H7 (cell line): ENCODE measurements at places on chromosomes 3 and 15.

DNA sequence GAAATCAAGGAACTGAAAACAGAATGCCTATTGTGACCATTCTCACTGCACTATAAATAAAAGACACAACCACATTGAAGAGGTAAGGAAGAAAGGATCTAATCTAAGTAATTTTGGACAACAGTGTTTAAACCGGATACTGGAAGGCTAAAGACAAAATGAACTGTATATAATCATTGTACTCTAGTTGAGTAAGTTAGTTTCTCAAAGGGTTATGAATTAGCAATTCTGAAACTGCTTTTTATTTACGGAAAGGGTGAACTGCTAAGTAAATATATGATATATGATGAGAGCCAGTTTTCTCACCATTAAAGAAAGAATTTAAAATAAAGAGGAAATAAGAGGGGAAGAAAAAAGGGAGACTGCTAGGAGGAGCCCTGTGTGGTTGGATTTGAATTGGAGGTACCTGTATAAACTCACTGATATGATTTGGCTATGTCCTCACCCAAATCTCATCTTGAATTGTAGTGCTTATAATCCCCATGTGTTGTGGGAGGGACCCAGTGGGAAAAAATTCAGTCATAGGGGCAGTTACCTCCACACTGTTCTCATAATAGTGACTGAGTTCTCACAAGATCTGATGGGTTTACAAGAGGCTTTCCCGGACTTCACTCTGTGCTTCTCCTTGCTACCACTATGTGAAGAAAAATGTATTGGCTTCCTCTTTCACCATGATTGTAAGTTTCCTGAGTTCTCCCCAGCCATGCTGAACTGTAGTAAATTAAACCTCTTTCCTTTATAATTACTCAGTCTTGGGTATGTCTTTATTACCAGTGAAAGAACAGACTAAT is 607.7 kb downstream of the PYDC2 start:
- no peak for DNase-seq

- DNase-seq: peak; percentile 5
Measured at GRCh38 chr3:145134738-145135137, 1026.2 kb downstream of the PLOD2 start.

DNA sequence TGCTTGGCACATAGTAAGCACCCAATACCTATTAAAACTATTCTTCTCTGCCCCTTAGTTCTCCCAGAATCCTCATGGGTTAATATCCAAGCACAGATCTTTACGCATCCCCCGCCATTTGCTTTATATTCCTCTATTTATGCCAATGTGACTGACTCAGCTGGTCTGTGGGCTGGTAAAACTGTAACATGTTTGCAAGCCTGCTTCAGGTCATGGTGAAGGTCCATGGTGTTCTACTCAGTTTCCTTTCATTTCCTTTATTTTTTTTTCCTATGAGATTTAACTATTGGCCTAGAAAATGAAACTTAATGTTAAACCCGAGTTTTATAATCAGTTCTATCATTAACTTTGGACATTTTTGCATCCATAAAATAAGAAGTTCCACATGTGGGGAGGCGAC is 47.0 kb downstream of the FRMD4B start:
- no peak for DNase-seq

DNA sequence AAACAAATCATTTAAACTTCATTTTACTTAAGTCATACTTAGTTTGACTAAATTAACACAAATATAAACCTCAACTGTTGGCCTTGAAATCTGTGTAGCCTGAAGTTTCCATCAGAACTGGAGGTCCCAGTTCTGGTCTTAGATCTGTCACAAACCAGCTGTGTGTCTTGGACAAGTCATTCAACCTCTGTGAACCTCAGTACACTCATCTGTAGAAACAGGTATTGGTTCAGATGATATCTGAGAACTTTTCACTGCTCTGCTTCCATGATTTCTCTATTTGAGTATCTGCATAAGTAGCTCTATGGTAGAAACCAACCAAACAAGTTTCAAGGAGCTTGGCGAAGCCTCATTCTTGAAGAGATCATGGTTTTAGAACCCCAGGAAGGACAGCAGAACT is 60.4 kb upstream of the SLC2A2 start:
- DNase-seq: no peak

GRCh38 chr3:105349684-105350387 is 16.9 kb upstream of the ALCAM start:
- no peak for DNase-seq

GRCh38 chr15:70439304-70439877 is 324.0 kb downstream of the UACA start:
- no peak for DNase-seq

DNA sequence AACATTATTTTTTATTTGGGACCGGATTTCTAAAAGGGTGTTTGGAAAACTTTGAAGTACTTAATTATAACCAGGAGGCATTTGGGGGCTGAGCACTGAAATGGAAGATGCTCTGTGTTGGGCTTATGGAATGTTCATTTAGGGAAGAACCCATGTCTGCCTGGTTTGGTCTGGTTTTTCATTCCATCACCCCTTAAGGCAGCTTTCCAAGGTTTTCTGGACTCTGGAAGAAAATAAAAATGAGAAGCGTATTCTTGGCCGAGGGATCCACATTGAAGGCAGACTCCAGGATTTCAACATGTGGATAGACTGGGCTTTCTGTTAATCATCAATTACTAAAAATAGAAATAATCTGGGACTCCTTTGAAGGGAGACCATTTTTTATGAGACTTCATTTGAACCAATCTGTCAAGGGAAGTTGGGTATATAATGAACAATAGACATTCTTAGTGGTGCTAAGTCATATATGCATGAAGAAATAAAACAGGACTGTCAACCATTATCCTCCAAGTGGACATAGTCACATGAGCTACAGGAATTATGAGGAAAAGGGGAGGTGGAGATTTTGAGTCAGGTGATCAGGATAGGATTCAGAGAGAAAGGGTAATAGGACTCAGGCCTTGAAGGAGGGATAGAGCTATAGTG is 270.5 kb upstream of the ADAMTS9 start:
- DNase-seq: no peak

DNA sequence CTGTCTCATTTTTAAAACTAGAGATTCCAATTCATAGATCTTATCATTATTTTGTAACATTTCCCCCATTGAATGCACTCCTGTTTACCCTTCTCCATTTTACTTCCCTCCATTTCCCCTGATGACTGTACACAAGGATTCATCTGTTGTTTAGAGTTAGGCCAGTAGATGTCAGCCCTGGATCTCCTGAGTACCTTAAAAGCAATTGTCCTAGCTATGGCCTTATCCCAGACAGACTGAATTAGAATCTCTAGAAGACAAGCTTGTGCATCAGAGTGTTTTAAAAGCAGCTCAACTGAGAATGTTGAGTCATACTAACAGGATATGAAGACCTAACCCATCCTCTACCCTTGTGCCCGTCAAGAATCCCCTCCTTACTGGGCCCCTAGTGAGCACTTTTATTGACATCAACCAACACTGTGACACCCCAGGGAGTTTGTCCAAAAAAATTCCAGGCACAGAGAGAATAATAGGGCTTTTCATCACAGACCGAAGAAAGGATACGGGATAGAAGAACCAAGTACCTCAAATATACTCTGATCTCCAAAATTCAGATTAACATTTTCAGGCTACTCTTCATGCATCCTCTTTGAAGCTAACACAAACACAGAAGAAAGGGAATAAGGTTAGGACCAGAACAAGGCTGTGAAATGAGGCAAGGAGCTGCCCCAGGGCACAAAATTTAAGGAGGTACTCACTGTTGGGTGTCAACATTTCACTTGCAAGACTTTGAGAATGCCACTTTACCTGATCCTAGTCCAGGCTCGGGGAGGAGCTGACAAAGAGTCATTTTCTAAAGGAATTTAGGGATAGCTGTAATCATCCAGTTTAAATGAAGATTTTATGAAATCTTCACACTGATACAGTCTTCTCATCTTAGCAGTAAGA is 17.1 kb downstream of the ZBED2 start:
- DNase-seq: peak; percentile 46

DNA sequence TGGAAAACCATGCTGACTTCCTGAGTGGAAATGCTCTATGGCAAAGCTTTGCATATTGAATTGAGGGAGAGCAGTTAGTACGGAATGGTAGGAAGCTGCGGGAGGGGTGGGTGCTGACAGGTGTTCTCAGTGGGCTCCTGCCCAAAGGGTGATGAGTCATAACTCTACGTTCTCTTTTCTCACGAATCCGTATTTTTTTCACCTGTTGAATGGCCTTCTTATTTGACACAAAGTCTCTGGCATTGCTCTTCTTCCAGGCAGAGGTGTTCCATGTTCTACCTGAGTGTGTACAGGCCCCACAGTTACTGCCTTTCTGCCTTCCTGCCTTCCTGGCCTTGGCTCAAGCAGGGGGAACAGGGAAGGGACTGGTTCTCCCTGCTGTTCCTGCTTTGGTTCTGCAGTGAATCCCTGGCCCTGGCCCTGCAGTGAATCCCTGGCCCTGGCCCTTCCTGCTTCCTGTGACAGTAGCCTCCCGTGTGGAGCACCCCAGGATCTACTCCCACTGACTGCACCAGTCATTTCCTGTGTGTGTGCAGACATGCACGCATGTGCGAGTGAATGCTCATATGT is 31.9 kb downstream of the TRAK1 start:
- DNase-seq: no peak

DNA sequence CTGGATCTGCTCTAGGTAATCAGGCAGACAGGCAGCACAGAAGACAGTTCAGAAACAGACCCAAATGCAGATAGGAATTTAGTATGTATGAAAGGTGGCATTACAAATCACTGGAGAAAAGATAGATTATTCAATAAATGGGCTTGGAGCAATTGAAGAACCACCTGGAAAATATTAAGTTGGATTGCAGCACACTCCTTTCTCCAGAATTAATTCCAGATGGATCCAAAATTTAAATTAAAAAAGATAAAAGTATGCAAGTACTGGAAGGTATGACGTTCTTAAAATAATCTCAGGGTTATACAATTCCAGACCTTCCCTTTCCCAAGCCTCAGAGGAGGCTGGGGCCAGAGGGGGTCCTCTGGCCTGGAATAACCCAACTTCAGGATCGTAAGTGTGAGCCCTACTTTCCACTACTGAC is 32.5 kb downstream of the HRH1 start:
- DNase-seq: no peak

DNA sequence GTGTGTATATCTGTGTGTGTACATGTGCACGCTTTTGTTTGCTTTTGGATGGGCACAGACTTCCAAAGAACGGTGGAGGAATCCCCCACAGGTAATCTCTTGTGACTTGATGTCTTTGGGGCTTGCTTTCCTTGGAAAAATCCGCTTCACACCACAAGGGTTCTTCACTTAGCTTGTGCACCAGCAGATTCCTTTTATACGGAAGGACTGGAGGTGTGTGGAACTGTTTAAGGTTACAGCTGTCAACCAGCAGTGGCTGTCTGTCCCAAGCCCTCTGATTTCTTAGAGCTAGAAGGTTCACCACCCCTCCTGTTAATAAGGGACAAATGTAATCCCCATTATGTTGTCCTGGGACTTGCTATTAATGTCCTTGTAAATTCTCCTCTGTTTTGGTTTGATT is 193.5 kb downstream of the ITPR1 start:
- no peak for DNase-seq

- DNase-seq: no peak
Measured at GRCh38 chr3:35544976-35545375, 94.3 kb upstream of the ARPP21 start.

GRCh38 chr15:44698641-44699040 is 12.5 kb downstream of the PATL2 start:
- DNase-seq: no peak

DNA sequence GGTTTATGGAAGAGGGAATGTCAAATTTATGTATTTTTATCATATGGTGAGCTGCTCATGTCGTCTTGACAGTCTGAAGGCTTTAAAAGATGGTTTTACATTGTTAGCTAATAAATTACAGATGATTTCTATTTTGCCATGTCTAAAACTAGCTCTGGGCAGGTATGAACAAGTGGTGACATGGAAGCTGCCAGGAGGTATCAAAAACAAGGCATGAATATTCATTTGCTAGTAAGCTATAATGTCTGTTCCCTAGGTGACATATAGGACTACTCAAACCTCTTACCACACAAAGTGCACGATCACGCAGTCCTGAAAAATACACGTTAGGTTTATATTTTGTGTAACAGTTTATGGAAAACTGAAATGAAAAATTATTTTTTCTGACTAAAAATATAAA is 34.8 kb downstream of the ST3GAL6 start:
- DNase-seq: no peak

- DNase-seq: no peak
Measured at GRCh38 chr3:28139967-28140634, 101.3 kb upstream of the CMC1 start.

DNA sequence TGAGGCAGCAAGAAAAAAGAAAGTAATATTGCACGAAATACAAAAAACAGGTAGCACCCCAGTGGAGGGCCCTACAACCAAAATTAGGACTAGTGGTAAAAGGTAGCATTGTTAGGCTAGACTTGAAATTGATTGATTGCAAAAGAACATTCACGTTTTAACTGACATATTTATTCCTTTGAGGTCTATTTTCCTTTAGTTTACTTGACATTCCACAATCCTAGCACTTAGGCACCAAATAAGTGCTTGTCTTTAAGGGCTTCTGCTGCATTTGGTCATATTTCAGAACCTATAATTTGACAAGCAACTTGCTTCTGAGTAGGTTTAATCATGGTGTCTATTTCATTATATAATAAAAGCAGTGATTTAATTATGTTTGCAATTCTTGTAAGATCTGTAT is 642.7 kb upstream of the AGTR1 start:
- no peak for DNase-seq

- DNase-seq: no peak
Measured at GRCh38 chr15:70995383-70995970, 102.9 kb downstream of the LRRC49 start.

GRCh38 chr15:52114261-52115055 is 1.9 kb upstream of the BCL2L10 start:
- DNase-seq: peak; percentile 31

DNA sequence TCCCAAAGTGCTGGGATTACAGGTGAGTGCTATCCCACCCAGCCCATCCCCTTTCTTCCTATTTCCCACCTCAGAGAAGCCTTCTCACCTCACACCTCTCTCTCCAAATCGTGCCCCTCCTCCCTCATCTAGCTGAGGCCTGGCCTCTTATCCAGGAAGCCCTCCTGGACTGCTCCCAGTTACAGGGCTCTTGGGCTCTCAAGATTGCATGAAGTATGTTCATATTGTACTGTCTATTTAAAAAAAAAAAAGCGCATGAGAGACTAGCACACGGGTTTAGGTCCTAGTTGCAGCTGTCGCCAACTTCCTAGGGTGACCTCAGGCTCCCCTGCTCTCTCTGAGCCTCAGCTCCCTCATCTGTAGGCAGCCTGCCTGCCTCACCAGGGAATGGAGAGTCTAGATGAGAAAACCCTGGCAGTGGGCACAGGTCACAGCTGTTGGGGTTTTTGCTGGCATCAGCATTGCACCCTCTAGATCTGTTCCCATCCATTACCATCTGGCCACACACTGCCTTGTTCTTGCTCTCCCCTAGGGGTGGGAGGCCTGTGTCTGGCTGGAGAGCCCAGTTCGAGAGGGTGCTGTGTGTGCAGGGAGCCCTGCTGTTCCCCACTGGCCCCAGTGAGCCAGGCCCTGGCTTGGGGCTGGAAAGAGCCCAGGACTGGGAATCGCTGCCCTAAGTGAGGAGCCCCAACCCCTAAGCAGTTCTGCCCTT is 24.2 kb upstream of the C15orf39 start:
- DNase-seq: peak; percentile 64

GRCh38 chr3:197798863-197799262 is 7.8 kb downstream of the LRCH3 start:
- DNase-seq: no peak

GRCh38 chr3:72181251-72181650 is 396.3 kb upstream of the PROK2 start:
- no peak for DNase-seq
